ENCODE measurements at places on chromosomes 3 and 15. TPM values are rescaled to one million over a fixed set of nuclear protein-coding genes. Genes with fewer than 3 reads are reported as not detected.

Gene GHRL
- total RNA-seq: 0.55 TPM

Gene LRRIQ4
- not detected for total RNA-seq

Gene BCL6
- 11.5 TPM for total RNA-seq

Gene JAGN1
- total RNA-seq: 23.5 TPM

Gene SGO1
- total RNA-seq: 29.7 TPM

Gene POLQ
- total RNA-seq: 37.1 TPM

Gene SCAANT1
- total RNA-seq: not detected

Gene SKOR1
- total RNA-seq: 0.18 TPM

Gene ATP13A5
- not detected for total RNA-seq

Gene C3orf80
- total RNA-seq: 0.14 TPM

Gene STAG1
- 48.7 TPM for total RNA-seq

Gene CFAP100
- not detected for total RNA-seq

Gene RGMA
- not detected for total RNA-seq

Gene ERICH6
- total RNA-seq: not detected

Gene RBPMS2
- not detected for total RNA-seq

Gene SACM1L
- 70.8 TPM for total RNA-seq

Gene CDHR4
- total RNA-seq: not detected

Gene ZNF445
- total RNA-seq: 25.7 TPM

Gene IGDCC3
- total RNA-seq: not detected

Gene MYZAP
- total RNA-seq: 0.14 TPM

Gene SOX14
- total RNA-seq: not detected

Gene SEMA6D
- total RNA-seq: not detected

Gene GPR156
- not detected for total RNA-seq

Gene HIGD2B
- 0.16 TPM for total RNA-seq

Gene SUSD5
- not detected for total RNA-seq

Gene CHRD
- total RNA-seq: not detected

Gene GOLGA6L7
- not detected for total RNA-seq

Data from T-helper 2 cell treated with Interferon-gamma antibody and Interleukin-4, amounts not matched to agents 100 ng/mL and 5 ng/mL, for 36 hours (primary cell).